WERI-Rb-1 (cell line): ENCODE measurements at places on chromosomes 1 and 21.

- no peak for DNase-seq
Observed at GRCh38 chr1:66154394-66154793, 361.7 kb downstream of the PDE4B start.

DNA sequence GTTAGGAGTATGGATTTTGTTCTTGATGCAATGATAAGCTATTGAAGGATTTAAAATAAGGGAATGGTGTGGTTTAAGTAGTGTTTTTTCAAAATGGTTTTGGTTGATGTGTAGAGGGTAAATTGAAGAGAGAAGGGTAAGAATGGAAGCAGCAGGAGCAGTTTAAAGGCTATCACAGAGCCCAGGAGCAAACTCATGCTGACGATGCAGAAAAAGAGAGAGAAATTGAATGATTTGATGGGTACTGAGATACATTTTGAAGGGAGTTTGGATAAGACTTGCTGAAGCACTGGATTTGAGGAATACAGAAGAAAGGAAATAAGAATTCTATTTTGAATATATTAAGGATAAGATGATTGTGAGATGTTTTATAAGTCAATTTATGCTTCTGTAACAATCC, 300.8 kb upstream of the LYPLAL1 start:
- no peak for DNase-seq

DNA sequence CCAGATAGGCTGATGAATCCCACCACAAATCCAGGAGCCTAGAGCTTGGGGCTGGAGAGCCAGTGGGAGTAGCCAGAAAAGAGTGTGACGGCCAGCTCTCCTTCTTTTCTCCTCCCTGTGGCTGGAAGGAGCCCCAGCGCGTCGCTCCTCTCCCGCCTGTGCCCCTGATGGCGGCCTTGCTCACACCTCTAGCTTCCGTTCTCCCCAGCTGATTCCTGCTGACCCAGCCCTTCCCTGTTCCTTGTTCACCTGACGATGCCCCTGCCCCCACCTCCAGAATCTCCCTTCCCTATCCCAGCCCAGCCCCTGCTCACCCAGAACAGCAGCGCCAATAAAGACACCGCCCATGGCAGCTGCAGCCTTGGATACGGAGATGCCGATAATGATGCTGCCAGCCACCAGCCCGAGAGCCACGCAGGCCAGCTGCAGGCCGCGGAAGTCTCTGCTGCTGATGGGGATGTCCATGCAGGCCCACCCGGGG, 656 bp downstream of the KNCN start:
- DNase-seq = no peak

DNA sequence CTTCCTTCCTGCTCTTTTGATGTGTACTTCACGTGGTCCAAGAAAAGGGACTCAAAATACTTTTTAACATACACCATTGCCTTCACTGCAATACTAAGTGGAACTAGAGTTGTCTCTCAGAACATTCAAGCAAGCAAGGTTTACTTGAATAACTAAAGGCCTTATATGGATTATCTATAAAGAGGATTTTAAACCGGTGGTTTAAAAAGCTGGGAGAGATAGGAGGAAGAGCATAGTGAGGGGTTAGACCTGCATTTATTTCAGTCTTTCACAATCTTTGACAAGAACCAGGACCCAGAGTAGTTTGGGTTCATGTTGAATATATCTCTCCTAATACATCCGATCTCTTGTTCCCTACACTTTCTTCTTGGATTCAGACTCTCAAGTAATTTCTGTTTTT, 6.9 kb downstream of the S1PR1 start:
- no peak for DNase-seq

GRCh38 chr1:192577145-192578140, 1.9 kb downstream of the RGS1 start:
- no peak for DNase-seq

DNA sequence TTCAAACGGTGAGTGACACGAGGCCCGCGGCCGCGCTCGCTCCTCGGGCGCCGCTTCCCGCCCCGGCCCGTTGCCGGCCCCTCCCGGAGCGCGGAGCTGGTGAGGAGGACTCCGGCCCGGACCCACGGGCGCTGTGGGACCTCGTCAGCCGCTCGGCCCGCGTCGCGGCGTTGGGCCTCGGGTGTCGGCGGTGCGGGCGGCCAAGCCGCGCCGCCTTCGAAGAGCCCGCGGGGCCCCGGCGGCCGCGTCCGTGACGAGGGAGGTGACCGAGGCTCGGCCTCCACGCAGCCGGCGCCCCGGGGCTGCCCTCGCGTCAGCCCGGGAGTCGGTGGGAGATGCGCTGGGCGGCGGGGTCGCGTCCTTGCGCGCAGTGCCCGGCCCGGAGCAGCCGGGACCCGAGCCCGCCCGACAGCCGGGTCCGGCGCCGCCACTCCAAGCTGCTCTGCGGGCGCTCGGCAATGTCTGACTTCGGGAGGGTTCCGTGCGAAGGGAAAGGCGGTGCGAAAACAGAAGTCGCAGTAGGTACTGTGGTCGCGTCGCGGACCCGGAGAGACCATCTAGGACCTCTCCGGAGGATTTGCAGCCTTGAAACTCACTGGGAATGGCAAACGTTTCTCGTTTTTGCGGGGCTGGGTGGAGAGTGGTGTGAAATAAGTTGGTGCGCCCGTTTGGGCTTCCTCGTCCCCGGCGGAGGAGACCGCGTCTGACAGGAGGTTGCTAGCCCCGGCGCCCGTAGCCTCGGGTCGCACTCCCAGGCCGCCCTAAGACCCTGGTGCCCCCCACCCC, 829 bp downstream of the SPEN start:
- DNase-seq = no peak

- no peak for DNase-seq
Observed at GRCh38 chr1:173596097-173596825, 6.6 kb downstream of the SLC9C2 start.

GRCh38 chr1:1189111-1189510, 15.4 kb downstream of the TTLL10 start:
- no peak for DNase-seq

- peak; percentile 79 for DNase-seq
Observed at GRCh38 chr1:49052102-49052501, 275.4 kb upstream of the BEND5 start.

- no peak for DNase-seq
Observed at GRCh38 chr1:177953549-177953948, 16.3 kb downstream of the SEC16B start.

GRCh38 chr1:117815926-117816325, 113.5 kb downstream of the GDAP2 start:
- DNase-seq = peak; percentile 56

GRCh38 chr1:53375440-53375839, 47.6 kb upstream of the LRP8 start:
- peak; percentile 39 for DNase-seq

DNA sequence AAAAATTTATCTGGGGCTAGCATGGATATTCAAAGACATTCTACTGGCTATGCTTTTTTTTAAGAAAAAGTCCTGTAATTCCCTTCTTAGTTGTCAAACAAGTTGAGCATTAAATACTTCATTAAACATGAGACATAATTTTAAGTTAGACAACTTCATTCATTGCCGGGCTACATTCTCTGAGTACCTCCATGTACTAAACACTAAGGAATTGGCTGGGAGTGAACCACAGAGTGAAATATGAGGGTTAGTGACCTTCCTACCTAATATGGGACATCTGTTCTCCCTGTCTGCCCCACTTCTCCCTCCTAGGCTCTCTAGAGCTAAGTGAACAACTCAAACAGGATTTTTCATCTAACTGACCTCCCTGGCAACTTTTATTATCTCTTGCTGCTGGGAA, 370.4 kb downstream of the VAV3 start:
- DNase-seq = no peak

- no peak for DNase-seq
Observed at GRCh38 chr1:46703927-46704641, 14.8 kb downstream of the EFCAB14 start.

DNA sequence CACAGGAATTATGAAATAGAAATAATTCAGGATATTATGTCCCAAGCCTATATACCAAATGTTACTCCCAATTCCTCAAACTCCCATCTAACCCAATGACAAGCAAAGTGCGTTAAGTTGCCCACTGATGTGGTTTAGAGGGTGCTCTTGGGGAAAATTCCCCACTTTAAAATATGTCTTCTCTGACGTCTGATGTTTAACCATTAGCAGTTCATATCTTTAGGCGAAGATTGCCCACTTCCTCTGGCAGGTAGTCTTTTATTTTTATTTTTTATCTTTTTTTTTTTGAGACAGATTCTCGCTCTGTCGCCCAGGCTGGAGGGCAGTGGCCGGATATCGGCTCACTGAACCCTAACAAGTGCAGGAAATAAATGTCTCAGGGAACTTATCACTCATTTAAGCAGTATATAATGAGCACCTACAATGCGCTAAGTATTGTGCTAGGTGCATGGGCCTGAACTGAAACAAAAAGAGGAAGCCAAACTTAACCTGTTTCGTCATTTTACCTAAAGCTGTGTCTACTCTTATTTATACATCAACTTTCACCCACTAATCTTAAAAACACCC, 1.3 kb upstream of the LYST start:
- no peak for DNase-seq

DNA sequence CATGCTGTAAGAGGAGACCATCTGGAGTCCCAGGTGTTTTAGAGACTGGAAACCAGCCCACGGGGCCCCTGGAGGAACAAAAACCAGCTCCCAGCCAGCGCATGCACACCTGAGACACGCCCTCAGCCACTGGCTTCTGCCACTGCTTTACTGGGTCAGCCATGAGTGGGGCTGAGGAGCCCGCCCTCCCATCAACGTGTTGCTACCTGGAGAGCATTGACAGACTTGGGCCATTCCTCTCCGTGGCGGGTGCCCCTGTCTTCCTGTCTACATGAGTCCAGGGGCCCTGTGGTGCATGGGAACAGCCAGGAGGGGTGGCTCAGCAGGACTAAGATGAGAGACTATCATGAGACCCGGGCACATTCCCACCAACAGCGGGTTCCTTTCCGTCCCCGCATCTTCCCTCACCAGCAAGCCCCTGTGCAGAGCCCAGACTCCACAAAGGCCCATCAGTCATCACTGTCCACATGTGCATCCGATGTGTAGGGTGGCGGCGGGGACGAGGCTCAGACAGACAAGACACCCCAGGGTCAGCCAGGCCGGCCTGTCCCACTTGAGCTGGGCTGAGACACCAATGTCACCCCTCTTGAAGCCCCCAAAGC, 45.4 kb upstream of the POFUT2 start:
- no peak for DNase-seq

- DNase-seq = no peak
Observed at GRCh38 chr1:246210756-246211155, 296.3 kb downstream of the SMYD3 start.

- DNase-seq = no peak
Observed at GRCh38 chr1:163275222-163275621, 46.5 kb upstream of the NUF2 start.

DNA sequence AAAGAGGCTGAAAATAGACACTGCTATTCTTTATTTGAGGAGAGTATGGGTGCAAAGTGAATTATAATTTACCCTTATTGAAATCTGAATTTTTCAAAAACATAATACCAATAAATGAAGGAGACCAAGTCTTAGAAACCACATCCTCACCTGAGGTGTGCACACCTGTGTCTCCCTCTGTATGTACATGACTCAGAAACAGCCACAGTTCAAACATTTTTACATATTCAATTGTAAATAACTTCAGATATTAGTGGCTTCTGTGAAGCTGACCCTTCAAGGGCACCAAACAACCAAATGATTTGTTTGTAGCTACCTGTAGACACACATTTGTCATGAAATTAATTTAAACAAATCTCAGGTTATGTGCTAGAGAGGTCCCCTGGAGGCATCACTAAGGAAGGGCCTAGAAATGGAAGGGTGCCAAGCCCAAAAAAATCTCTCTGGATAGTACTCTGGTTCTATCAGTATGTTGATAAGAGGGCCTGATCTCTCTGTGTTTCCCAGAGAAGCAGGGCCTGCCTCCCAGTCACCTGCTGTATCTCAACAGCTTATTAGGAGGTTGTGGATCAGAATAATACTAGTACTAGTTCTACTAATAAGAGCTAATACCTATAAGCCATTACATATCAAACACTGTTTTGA, 28.1 kb downstream of the ERI3 start:
- DNase-seq = no peak
